Osteocyte (in vitro differentiated cells): ENCODE measurements at places on chromosomes 3 and 15. TPM values are rescaled to one million over a fixed set of nuclear protein-coding genes. Genes with fewer than 3 reads are reported as not detected.

DNA sequence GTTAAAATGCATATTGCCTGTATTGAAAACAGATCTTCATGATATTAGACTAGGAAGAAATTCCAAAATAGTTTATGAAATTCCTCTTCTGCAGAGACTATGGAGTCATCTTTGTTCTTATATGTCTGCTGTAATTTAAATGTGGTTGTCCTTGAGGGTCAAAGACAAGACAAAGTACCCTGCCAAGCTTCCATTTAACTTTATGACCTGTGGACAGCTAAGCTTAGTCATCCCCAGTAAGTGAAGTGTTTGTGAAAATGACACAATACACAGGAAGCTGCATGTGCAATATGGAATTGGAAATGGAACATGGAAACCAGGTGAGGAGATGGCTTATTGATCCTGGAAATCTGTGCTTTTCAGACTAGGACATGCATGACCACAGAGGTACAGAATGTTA is 68.5 kb upstream of the GBE1 start:
- no peak for DNase-seq

The SERINC4 gene
- total RNA-seq, result not detected in 2 replicates

DNA sequence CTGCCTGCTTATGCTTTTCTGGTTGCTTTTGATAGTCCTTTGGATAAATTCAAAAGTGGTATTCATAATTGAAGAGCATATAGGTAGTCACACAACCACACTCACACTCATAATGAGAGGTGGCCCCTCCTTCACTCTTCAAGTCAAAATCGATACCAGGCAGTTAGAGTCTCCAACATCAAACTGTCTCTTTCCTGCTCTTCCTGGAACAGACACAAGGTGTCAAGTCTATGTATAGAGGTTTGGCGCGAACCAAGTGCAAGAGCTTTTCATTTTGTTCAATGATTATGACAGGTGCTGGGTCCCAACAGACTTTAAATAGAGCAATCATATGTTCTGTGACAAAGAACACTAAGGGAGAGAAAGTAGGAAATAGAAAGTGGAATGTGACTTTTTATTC is 29.9 kb upstream of the RGMA start:
- DNase-seq, result no peak

- DNase-seq, result no peak
These were observed 7.6 kb upstream of the KLF15 start for GRCh38 chr3:126364731-126365301.

GRCh38 chr3:117217760-117218316 is 508.3 kb downstream of the TUSC7 start:
- no peak for DNase-seq

The PAQR5 gene
- total RNA-seq, result 1.5 and 2.0 TPM in 2 replicates

The U2SURP gene
- 82.5 and 88.8 TPM in 2 replicates for total RNA-seq
